Renal cortex interstitium (tissue), 15 donors: ENCODE measurements at places on chromosomes 7 and 10. TPM values are rescaled to one million over a fixed set of nuclear protein-coding genes. Genes with fewer than 3 reads are reported as not detected.

AKR1C8 gene
- polyA plus RNA-seq, result 0.09 TPM

- no peak for DNase-seq
These were observed 17.9 kb downstream of the PRKCQ start for GRCh38 chr10:6562221-6562620.

MPP7 gene
- polyA plus RNA-seq, result 8.2 TPM

DNA sequence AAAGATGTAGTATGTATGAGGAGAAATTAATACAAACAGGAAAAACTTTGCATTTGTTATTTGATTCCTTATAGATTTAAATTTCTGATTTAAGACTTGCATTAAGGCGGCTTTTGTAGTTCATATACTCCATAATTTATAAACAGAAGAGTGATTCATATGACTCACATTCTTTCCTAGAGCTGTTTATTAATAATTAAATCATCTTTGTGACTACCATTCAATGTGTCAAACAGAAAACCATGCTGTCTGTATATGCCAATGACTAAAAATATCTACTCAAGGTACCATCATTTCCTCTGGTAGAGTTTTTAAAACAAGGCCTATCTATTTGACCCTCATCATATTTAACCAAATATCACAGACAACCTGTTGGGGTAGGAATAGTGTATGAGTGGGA lies 501.7 kb downstream of the PARD3 start:
- no peak for DNase-seq

GRCh38 chr10:17795813-17796594 lies 13.1 kb upstream of the MRC1 start:
- DNase-seq, result no peak

CRTAC1 gene
- 31.6 TPM for polyA plus RNA-seq

DNA sequence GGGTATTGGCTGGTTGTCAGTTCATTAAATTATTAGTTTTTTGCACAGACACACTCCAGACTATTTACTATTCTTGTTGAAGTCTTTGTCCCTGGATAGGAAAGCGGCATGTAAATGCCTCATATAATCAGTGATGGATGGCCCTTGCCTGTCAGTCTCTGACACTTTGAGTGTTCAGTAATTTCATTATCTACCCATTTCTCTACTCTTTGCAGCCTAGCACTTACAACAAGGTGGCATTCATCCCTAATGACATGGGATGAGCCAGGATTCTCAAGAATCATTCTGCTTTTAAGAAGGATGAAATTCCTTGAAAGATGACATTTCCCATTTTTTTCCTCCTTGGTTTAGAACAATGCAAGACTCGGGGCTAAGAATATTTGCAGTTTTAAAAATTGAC lies 155.7 kb downstream of the SORCS3 start:
- DNase-seq, result no peak

DNA sequence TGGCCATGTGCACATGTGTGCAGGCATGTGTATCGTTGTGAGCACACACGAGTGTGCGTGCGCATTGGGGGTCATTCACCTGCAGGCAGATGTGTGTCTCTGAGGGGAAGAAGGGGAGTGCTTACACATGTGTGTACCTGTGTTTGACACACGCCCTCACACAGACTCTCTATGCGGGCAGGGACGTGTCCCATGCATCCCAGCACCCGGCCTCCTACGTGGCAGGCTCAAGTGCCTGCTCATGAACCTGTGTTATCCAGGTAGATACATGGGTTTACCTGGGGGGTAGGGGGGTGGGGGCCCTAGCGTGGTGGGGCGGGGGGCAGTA lies 18.6 kb downstream of the KCP start:
- no peak for DNase-seq

AOC1 gene
- 63.1 TPM for polyA plus RNA-seq

GRCh38 chr10:103653581-103654037 lies 160.1 kb downstream of the NEURL1 start:
- no peak for DNase-seq

DNA sequence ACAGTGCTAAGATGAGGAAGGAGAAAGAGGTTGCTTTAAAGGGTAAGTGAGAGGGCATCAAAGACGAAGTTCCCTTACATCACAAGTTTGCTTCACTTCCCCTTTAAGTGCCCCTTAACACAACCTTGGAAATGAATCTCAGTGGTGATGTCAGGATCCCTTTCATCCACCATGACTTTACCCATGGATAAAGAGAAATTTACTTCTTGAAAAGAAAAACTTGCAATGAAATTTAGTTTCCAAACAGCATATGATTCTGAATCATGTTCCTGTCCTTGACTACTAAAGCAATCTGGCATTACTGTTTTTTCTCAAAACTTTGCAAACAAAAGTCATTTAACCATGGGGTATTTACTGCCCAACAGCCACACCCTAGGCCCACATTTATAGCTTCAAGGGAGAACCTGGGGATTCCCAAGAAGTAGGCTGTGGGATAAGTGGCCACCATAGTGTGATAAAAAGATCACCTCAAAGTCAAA lies 135.9 kb downstream of the ITGB8 start:
- DNase-seq, result no peak

- DNase-seq, result peak; percentile 70
These were observed 159.6 kb downstream of the PARD3 start for GRCh38 chr10:34655286-34656170.

GRCh38 chr10:111455776-111456426 lies 379.1 kb downstream of the ADRA2A start:
- no peak for DNase-seq

DNA sequence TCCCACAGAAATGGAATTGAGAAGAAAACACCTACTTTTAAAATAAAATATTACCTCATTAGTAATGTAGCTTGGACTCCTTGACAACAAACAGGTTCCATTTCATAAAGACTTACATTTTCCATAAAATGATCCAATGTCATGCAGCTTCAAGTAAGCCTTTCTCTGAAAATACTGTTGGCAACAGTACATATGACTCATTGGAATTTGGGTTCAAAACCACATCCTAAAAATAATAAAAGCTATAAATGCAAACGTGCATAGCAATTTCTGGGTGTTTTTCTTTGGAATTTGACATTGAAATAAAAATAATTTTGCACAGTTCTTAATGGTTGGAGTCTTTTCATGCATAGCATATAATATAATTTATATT lies 47.9 kb downstream of the FHIP2A start:
- no peak for DNase-seq

DNA sequence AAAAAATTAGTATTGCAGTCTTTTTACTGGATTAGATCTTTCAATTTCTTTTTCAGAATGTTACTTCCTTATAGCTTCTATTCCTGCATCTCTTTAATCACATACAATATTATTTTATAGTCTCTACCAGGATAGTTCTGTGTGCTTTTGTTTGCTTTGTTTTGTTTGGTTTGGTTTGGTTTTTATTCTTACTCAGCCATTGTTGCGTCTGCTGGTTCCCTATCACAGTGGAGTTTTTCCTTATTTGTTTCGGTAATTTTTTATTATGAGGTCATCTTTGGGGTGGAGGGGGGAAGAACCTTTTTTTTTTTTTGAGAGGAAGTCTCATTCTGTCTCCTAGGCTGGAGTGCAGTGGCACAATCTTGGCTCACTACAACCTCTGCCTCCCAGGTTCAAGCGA lies 9.0 kb upstream of the BAIAP2L1 start:
- DNase-seq, result no peak

SLC16A9 gene
- polyA plus RNA-seq, result 31.8 TPM

SHH gene
- 1.1 TPM for polyA plus RNA-seq

GRCh38 chr7:25947669-25948516 lies 204.1 kb upstream of the NFE2L3 start:
- no peak for DNase-seq

- no peak for DNase-seq
These were observed 446.5 kb downstream of the LRMDA start for GRCh38 chr10:75877877-75878276.

DNA sequence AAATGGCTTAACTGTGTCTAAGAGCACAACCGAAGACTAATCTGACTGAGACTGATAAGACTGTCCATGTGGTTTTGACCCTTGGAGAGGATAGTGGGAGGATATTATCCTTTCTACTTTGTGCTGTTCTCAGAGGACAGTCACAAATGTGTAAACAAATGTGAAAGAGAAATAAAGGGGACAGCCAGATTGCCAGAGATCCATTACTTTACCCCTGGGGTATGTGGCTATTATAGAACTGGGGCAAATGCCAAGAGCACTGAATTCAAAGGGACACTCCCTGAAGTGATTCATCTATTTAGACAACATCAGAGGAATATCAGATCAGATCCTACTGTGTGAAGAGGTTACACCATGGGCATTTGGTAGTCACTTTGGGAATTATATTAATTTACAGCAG lies 154.7 kb downstream of the RNLS start:
- no peak for DNase-seq

PIK3CG gene
- polyA plus RNA-seq, result 2.5 TPM

- DNase-seq, result no peak
These were observed 7.3 kb downstream of the UROS start for GRCh38 chr10:125815764-125816163.

- no peak for DNase-seq
These were observed 17.2 kb downstream of the STAMBPL1 start for GRCh38 chr10:88896994-88897853.

ADGRA1 gene
- 1.4 TPM for polyA plus RNA-seq

DNA sequence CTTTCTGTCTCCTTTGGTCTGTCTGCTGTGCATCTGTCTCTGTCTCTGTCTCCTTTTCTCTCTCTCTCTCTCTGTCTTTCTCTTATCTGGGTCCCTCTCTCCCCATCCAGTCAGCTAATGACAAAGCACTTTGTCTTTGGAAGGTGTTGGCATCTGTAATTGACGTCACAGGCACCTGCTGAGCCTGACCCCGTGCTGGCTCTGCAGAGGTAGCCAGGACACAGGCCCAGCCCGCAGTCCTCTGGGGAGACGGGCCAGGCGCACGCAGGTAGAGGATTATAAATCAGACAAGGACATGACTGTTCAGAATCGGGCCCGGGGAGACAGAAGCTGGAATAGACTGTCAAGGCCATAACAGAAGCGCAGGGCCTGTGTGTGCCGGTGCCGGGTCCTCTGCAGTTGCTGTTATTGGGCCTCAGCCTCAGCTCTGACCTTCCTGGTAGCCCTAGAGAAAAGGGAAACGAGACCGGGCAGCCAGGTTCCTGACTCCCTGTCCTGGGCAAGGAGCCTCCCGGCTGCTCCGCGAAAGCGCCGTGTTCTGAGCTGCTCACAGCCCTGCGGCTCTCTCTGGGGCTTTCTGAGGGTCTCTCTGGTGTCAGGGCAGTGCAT lies 10.7 kb upstream of the PSMG3 start:
- no peak for DNase-seq

DNA sequence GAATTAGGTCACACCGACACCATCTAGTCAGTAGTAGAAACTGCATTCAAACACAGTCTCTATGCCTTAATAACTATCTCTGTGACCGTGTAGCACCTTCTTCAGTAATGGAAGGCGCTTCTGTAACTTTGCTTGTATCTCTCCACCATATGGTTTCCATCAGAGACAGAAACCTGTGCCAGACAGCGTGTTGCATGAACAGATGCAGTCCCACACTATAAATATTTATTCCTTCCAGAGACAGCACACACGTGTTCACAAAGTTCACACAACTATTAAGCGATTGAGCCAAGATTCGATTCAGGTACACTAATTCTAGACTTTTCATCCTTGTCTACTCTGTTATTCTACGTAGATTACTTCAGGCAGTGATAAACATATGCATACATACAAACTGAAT lies 873.9 kb upstream of the MBL2 start:
- no peak for DNase-seq

HECW1 gene
- polyA plus RNA-seq, result 7.0 TPM

- DNase-seq, result no peak
These were observed 16.3 kb downstream of the BRI3 start for GRCh38 chr7:98297626-98298286.

- DNase-seq, result no peak
These were observed 16.0 kb downstream of the TWIST1 start for GRCh38 chr7:19101472-19101871.
